ENCODE measurements at places on chromosomes 2 and 18.

GRCh38 chr2:218166791-218167190, at the start of gene CXCR1:
Gene CXCR1, minus strand, starts transcription at chr2:218166962. Its CDS starts 1,751 bp downstream, at chr2:218165211.
- DNase-seq = no peak

- no peak for DNase-seq
These were observed 333.3 kb upstream of the ACVR2A start for GRCh38 chr2:147511491-147511948.

GRCh38 chr2:231393149-231394131, 2.1 kb upstream of the B3GNT7 start:
- no peak for DNase-seq

DNA sequence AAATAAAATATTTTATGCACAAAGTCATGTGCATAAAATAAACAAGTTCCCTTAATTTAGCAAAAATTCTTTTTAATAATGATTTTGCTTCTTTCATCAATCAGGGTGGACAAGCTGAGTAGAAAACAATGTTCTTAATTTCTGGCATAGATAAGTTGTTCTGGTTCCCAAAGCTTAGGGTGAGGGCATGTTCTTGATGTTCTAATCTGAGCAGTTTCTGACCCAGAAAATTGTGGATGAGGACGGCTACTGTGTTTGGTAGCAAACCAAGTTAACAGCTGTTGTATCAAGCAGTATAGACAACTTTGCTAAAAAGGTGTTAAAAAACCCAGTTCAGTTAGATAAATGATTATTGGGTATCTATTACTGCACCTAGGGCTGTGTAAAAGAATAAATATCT, 158.9 kb downstream of the PDE1A start:
- DNase-seq = no peak

GRCh38 chr2:32745191-32745590, 117.3 kb downstream of the TTC27 start:
- no peak for DNase-seq

DNA sequence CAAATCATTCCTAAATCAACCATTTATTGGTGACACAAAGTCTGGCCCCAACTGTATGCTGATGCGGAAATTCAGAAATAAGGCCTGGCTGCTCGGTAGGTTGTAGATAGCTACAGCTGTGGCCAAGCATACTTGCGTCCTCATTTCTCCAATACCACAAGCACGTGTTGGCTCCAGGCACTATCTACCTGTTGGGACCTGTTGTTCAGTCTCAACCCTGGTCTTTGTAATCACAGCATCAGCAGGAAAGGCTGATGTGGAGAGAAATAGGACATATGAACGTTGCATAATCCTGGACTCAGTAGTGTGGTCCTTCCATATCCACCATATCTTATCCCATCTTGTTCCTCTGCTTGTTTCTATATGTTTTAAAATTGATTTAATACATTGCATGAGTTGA, 212.6 kb downstream of the PMAIP1 start:
- DNase-seq = no peak

- no peak for DNase-seq
These were observed 1337.0 kb upstream of the FAM98A start for GRCh38 chr2:34936089-34936488.

Measured in NCI-H1105 treated with DMSO at 0.1 percent for 48 hours (cell line).